CD4-positive, alpha-beta T cell treated with Interleukin-21 for 1 hour (primary cell): ENCODE measurements at places on chromosomes 1 and 21.

- no peak for DNase-seq
Observed at GRCh38 chr1:8370905-8371315, 53.0 kb downstream of the SLC45A1 start.

DNA sequence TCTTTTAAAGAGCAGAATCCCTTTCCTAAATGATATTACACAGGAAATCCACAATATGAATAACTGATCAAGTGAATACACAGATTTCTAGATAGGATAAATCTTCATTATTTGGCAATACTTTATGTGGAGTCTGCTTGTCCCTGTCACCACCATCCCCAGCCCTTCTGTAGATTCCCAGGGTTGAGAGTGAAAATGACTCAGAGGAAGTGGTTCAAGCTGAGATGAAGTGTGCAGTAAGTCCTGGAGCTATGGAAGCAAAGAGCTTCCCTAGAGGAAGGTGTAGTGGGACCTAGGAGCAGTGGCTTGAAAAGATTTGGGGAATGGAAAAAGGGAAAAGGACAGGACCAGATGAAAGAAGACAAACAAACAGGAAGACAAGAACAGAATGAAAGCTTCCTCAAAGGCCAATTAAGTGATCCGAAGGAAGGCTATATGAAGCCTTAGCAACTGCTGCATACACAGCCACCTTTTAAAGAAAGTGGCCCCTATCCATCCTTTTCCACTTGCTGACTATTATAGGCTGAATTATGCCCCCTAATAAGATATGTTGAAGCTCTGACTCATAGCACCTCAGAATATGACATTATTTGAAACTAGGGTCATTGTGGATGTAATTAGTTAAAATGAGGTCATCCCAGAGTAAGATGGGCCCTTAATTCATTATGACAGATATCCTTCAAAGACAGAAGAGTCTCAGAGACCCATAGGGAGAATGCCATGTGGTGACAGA lies 96.5 kb upstream of the CAMK1G start:
- no peak for DNase-seq

- DNase-seq = no peak
Observed at GRCh38 chr1:64845831-64846425, 101.1 kb downstream of the RAVER2 start.

DNA sequence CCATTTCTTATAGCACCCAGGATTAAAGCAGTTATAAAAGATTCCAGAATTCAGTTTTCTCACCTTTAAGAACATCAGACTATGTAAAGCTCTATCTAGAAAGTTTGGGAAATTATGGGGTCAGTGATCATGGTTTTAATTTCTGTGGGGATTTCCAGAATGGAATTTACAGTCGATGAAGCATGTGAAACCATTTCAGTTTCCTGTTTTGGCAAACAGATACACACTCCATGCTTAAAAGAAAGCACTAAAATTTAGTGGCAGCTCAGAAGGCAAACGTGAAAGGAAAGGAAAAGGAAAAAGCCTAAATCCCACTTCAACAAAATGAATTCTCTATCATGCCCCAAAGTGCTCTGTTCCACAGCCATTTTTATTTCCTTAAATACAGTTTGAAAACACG lies 60.4 kb downstream of the FYB2 start:
- DNase-seq = no peak

DNA sequence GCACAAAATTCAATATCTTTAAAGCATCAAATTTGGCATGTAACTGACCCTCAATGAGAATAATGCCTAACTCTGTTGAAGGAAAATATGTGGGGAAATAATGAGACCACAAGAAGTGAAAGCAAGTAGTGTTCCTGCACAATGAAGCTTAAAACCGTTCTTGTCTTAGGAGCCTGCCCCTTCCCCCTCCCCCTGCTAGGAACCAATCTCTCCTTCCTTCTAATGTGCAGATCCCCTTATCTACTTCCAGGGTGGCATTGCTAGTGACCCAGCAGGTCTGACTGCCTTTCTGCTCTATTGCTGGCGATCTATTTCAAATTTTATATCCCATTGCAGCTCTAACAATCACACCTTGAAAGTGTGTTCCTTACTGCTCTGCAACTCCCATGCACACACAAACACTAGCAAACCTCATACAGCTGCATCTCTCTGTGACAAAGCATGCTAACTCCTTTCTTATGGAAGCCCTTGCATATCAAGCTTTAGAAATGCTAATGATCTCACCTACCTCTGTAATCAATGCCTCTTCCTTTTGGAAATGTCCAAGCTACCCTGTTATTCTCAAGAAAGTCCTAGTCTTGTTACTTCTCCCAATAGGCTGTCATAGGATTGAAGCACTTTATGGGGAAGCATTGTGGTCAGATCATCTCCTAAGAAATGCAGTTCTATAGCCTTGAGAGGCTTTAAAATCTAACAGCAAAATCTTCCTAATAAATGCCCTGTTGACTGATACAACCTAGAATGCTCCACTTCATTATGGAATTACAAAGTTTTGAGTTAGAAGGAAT lies 26.5 kb downstream of the BCL9 start:
- DNase-seq = no peak

DNA sequence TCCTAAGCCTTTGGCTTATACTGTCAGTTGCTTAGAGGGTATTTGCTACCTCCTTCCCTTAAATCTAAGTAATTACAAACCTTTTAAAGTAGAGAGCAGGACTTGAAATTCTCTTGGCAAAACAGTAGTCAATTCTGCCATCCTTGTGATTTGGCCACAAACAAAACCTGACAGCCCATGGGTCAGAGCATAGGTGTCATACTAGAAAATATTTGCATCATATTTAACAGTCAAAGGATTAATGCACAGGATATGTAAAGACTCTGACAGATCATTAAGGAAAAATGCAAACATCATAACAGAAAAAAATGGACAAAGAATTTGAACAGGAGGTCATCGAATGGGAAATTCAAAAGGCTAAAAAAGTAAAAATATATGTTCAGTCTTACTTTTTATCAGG lies 50.5 kb downstream of the ZFYVE9 start:
- no peak for DNase-seq
